ENCODE measurements at places on chromosomes 4 and X.

DNA sequence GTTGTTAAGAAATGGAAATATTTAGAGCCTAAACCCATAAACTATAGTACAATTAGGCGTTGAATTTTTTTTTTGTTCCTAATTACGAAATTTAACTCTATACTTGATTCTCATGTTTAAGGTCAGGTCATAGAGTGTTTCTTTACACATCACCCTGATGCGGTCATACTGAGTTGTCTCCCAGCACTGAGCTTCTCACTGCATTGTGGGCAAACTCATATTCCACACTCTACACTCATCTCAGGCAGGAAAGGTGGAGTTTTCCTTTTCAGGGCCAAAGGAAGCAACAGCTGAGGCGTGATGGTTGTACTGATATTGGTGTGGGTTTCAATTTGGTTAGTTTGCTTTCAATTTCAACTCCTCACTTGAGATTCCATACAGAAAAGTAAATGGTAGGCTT, 75.4 kb downstream of the FAT4 start:
- no peak for DNase-seq

DNA sequence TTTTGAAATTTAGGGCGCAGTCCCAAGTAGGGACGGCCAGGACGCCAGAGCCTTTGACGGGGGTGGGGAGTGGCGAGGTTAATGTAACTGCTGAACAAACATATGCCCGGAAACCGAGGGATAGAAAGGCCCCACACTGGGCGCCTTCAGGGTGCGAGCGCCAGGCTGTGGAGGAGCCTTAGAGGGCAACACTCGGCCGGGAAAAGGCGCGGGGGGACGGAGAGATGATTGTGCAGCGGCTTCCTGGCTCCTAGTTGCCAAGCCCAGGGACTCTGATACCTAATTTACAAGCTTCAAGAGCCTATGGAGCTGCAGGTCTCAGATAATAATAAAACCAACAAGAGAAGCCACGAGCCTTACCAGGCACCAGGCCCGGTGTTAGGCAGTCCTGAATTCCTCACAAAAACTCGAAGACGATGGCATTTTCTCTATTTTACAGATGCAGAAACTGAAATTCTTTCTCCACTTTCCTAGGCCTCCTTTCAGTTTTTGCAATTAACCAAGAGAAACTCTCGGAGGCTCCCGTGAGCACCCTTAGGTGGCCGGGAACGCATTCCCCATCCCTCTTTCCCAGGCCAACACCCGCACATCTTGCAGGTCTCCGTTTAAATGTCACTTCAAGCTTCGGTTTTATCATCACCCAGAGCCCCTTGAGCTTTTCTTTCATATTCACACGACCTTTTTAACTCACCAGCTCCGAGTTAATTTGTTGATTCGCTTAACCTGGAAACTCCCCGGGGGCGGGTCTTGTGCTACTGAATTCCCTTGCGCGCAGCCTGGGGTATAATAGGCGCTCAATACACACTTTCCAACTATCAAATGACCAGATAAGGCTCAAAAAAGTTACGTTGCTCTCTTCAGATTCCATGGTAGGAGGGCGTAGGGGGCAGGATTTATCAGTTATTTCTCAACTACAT, 6.4 kb upstream of the GSX2 start:
- DNase-seq: no peak

GRCh38 chr4:87100168-87100567, 120.2 kb downstream of the KLHL8 start:
- no peak for DNase-seq

- no peak for DNase-seq
These were observed 108.8 kb downstream of the ZNF827 start for GRCh38 chr4:145829629-145830395.

- no peak for DNase-seq
These were observed 63.4 kb upstream of the PDE5A start for GRCh38 chr4:119692001-119692400.

- DNase-seq: no peak
These were observed 121.8 kb upstream of the C1GALT1C1 start for GRCh38 chrX:120751683-120752082.

GRCh38 chr4:185717377-185717741, 94.6 kb downstream of the SORBS2 start:
- no peak for DNase-seq

GRCh38 chr4:25551605-25552004, 104.0 kb upstream of the SLC34A2 start:
- no peak for DNase-seq

DNA sequence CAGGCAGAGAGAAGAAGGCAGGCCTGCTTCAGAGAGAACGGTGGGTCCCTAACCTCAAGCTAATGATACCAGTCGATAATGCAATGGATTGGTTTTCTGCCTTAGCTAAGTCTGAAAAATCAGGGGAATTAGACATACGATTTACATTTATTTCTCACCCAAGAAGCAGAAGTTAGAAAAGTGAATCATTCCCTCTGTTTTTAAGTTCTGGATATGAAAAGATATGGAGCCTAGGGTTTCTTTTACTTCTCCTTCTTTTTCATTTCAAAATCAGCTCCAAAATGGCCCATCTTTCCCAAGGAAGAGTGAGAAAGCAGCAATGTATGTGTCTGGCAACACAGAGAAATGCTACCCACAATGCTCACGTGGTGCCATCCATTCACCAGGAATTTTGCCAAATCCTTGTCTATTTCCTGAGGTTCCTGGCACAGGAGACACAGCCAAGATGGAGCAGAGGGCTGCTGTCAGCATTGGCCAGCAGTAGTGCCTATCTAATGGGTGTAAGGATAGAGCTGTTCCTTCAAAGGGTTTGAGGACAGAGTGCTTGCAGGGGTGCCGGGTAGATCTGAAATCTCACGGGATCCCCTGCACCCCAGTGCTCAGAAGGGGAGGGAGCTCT, 231.5 kb downstream of the MAML3 start:
- no peak for DNase-seq

GRCh38 chrX:74371425-74372222, 49.7 kb upstream of the SLC16A2 start:
- no peak for DNase-seq

DNA sequence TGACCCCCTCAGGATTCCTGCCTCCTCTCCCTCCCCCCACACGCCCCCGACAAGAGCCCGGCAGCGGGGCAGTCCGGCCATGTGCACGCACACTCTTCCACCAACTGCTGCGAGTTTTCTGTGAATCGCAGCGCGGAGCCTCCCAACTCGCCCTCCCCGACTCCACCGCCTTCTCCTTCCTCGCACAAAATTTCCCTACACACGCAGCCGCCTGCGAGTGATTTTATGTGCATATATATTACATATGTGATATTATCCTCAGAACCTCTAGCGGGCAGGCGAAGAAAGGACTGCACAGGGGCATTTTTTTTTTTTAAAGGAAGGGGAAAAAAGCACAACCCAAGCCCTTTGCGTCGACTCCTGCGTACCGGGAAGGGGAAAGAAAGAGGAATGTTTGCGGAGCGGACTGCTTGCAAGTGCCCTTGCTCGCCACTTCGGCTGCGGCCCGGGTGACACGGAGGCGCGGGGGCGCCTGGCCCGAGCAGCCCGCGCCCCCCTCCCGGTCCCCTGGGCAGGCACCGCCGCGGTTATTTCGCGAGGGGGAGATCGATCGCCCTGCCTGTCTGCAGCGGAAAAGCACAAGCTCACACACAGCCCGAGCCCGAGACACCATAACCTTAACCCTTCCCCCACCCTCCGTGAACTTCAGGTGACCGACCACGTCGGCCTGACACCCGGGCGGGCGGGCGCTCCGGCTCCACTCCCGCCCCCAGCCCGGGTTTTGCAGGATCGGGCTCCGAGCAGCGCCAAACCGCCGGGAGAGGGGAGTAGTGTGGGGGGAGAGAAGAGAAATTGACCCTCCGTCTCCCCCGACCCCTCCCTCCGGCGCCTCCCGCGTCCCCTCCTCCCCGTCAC, 2.3 kb downstream of the ZNF827 start:
- peak; percentile 78 for DNase-seq

DNA sequence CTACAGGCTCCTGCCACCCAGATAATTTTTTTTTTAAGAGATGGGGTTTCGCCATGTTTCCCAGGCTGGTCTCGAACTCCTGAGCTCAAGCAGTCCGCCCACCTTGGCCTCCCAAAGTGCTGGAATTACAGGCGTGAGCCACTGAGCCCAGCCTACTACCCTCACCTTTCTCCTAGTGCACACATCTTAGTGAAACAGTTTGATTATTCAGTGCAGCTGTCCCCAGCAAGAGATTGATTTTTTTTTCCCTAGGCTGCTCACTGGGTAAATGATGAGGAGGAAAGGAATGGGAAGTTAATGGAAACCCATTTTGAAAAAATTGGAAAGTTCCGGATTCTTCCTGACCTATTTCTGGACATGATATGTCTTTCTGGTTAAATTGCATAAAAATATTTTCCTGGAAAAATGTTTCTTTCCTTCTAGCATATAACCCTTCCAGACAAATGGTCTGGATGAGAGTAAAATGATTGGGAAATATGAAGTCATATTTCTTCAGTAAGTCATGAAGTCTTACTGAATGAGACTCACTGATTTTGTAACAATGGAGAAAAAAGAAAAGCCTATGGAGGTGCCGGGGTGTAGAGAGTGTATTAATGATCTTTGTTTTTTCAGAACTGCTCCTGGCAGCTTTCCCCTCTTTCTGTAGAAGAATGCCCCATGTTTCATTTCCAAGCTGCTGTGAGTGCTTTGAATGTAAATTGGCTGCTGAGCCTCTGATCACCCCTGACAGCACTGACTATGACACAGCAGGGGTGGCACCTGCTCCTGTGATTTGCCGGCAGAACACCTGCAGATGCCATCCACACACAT, 19.5 kb upstream of the ZNF41 start:
- no peak for DNase-seq

- DNase-seq: no peak
These were observed 91.8 kb downstream of the PDE5A start for GRCh38 chr4:119536572-119537528.

- no peak for DNase-seq
These were observed 144.6 kb upstream of the EDNRA start for GRCh38 chr4:147336252-147336651.

DNA sequence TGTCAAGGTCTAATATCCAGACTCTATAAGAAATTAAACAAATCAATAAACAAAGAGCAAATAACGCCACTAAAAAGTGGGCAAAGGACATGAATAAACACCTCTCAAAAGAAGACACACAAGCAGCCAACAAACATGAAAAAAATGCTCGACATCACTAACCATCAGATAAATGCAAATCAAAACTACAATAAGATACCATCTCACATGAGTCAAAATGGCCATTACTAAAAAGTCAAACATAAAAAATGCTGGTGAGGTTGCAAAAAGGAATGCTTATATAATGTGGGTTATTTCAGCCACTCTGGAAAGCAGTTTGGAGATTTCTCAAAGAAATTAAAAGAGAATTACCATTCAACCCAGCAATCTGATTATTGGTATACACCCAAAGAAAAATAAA, 481.1 kb downstream of the STPG2 start:
- no peak for DNase-seq

DNA sequence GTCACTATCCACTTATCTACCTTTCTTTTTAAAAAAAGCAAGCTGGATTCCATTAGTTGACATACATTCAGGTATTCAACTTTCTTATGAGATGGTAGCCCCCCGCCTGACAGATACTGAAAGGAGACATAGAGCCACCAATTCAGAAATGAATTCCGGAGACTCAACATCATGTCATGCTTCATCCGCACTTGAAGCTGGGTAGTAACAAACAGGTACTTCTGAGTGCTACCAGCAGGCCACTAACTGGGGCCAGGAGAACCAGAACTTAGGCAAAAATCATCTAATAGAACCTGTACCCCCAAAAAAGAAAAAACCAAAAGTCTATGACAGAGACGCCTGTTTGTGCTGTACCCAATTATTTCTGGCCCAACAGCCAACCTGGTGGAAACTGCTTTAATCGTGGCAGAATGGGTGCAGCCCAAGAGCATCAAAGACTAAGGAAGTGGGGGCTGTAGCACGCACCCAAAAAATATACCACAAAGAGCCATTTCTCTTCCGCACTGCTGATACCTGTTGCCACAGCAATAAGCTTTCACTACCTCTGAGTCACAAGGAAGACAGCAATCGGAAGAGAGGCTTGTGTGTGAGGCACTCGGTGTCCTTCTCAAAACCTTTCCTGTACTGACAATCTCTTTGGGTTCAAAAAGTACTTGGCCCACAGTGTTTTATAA, 84.8 kb downstream of the AFAP1 start:
- DNase-seq: no peak

DNA sequence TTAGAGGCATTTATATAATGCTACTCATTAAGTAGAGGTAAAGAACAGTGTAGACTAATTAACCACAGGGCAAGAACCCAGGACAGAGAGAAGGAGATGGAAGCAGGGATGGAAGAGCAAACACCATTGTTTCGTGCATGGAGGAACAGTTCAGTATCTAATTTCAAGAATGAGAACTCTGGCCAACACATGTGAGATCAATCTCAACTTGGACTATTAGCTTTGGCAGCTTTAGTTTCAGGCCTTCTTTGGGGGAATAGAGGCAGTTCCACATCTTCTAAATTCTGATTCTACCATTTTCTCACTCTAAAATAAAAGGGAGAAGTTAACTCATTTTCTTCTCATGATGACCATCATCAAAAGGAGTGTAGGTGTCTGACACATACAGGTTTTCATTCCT, 207.0 kb downstream of the LDB2 start:
- no peak for DNase-seq

- DNase-seq: no peak
These were observed 44.9 kb downstream of the SH3KBP1 start for GRCh38 chrX:19842542-19842941.

DNA sequence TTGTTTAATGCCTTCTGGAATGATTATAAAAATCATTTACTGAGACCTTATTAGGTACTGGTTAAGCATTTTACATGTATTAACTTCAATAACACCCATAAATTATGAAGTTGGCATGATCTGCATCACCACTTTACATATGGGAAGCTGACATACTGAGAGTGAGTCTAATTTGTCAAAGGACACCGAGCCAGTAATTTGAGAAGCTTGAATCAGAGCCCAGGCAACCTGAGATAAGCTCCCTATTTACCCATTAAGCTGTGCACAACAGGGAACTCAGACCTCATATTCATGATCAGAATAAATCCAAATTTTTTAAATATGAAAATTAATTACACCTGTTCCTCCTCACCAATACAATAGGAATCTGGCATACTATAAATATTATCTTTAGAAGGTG, 247.9 kb upstream of the EPHA5 start:
- DNase-seq: no peak

DNA sequence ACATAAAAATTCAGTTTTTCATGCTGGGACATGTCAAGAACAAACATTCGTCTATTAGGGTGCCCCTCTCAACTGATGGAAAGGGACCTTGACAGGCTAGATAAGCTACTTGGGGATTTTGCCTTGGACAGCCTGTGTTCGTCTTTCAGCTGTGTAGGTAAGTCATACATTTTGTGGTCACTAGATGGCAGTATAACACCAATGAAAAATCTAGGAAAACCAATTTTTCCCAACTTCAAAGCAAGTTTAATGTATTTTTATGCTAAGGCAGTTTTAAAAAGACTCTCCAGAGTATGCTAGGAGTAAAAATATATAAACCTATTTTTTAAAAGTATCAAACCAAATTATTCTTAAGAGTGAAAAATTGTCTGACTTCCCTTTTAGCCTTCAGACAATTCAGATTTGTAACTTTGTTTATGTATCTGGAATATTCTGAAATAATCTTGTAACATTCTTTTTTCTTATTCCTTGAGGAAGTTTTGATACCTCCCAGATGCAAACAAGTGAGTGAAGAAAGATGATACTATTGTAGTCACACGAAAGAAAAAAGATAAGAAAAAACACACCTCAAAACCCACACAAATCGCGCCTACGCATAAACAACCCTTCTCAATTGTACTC, 158.3 kb downstream of the CPE start:
- DNase-seq: peak; percentile 67

All from kidney glomerular epithelial cell (primary cell).